ENCODE measurements at places on chromosomes 11 and 22. TPM values are rescaled to one million over a fixed set of nuclear protein-coding genes. Genes with fewer than 3 reads are reported as not detected.

The LRRC32 gene
- total RNA-seq = 0.06 TPM

The PARVG gene
- not detected for total RNA-seq

The SEPTIN3 gene
- total RNA-seq = not detected

The MMP27 gene
- total RNA-seq = not detected

The IFTAP gene
- 17.6 TPM for total RNA-seq

The LIF gene
- 23.1 TPM for total RNA-seq

The CPT1B gene
- total RNA-seq = 9.4 TPM

The C11orf42 gene
- not detected for total RNA-seq

The BDNF gene
- 3.1 TPM for total RNA-seq

DNA sequence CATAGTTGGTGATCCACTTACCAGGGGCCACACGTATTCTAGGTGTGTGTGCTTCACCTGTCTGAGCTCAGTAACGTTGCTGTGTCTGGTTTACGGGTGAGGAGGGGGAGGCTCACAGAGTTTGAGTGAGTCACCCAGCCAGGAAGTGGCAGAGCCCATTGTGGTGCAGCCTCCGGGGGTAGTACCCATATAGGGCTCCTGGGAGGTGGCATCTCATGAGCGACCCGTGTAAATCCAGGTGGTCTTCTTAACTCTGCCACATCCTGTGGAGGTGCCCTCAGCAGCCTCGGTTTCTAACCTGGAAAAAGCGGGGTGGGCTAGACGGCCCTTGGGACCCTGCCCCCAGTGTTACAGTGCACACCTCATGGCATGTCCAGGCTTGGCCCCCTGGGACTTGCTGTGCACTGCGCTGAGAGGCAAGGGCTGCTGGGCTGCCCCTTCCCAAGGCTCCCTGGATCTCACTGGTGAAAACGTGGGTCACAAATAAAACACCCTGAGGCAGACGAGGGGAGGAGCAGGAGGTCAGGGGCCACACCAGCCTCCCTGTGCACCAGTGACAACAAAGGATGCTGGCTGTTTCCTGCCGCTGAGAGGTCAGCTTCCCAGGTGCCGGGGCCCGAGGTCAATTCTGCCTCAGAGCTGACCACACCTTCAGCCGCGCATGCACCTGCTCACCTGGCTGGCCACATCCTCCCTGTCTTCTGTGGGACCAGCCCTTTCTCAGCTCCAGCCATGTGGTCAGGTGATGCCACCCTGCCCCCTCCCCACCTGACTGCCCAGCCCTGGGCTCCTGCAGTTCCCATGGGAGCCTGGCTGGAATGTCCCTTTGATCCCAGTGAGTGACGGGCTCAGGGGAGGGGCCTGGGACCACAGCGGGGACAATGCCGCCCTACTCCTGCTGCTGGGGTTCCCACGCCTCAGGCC, 305.1 kb downstream of the CTTN start:
- no peak for DNase-seq

DNA sequence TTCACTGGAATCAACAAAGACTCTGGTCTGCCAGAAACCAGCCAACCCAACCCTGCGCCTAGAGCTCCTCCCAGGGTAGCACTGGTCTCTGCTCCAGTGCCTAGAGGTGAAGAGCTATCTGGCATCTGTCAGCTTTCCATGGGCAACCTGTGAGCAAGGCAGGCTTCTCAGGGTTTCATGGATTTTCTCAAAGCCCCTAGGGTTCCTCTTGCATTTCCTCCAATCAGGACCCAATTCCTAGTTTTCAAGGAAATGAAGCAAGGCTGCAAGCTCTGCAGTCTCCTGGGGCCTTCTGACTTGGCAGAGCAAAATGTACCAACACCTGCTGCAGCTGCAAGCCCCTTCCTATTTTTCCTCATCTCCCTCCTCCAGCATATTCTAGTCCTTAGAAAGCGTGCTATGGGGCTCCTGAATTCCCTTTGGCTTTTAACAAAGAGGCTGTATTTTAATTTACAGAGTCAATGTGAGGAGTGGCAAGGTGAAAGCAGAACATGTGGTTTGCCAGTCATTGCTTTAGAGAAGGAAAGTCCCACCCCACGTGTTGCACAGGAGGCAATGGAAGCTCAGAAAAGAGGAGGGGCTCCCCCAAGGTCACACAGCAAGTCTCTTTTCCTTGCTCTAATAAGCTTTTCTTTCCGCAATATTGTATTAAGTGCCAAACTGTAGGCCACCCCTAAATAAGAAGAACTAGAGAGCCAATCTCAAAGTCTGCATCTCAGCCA, 33.0 kb upstream of the RIC3 start:
- no peak for DNase-seq

DNA sequence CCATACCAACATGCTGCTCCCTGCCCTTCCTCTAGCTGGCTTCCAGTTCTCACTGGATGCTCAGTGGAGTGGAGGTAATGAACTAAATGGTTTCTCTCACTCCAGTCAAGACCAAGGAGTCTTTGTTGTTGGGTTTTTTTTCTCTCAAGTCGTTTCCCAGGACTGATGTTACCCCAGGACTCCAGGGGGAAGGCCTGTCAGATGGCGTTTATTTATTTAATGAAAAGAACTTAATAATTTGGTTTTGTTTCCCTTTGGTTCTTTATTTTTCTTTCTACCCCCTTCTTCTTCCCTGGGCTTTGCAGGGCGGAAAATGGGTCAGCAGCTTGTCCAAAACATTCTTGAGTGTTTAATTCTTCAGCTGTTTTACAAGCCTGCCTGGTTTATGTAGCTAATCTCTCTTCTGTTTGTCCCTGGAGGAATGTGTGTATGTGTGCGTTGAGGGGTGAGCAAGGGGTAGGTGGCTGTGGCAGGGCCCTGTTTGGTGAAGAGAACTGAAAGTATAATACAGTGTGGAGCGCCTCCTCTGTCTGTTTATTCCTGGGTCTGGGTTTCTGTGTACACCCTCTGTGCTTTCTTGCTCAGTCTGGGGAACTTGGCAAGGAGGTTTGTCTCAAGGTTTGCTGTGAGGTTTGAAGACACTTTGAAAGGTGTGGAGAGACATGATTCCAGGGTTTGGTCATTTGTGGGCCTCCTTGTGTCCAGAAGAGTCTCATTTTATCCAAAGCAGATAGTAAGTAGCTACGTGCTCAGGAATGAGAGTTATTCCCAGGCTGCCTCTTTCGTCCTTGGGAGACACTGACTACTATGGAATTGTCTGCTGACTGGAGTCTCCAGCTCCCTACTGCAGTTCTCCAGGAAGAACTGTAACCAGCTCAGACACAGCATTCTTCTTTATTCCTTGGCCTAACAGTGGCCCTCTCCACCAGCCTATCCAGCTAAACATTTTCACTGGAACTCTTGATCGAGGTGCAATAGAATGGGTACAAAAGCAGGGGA, 175.5 kb downstream of the ADAMTS15 start:
- no peak for DNase-seq

DNA sequence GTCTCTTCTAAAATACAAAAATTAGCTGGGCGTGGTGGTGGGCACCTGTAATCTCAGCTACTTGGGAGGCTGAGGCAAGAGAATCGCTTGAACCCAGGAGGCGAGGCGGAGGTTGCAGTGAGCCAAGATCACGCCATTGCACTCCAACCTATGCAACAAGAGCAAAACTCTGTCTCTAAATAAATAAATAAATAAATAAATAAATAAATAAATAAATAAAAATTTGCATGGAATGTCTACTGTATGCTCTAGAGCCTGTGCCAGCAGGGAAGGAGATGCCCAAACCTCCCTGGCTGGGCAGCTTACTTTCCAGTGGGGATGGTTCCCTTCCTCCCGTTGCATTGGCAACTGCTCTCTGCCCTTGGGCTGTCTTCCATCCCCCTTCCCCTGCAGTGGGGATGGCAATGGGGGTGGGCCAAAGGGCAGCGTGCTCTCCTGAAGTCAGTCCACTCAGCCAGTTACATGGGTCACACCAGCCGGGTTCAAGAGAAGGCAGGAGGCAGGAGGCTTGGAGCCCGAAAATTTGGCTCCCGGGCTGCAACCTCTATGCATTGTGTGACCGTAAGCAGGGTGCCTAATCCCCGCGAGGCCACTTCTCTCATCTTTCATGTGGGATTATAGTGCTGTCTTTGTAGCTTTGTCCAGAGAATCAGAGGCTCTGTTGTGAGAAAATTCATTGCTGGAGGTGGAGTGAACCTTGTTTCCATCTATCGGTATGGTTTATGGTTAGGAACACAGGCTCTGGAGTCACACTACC, 1.4 kb upstream of the LRRC10B start:
- no peak for DNase-seq

- no peak for DNase-seq
These were observed 1.3 kb downstream of the UNC93B1 start for GRCh38 chr11:68002575-68002937.

GRCh38 chr11:11798586-11799438, 43.0 kb upstream of the USP47 start:
- DNase-seq = peak; percentile 54

- DNase-seq = no peak
These were observed 58.0 kb downstream of the ARFGAP3 start for GRCh38 chr22:42799061-42799460.

DNA sequence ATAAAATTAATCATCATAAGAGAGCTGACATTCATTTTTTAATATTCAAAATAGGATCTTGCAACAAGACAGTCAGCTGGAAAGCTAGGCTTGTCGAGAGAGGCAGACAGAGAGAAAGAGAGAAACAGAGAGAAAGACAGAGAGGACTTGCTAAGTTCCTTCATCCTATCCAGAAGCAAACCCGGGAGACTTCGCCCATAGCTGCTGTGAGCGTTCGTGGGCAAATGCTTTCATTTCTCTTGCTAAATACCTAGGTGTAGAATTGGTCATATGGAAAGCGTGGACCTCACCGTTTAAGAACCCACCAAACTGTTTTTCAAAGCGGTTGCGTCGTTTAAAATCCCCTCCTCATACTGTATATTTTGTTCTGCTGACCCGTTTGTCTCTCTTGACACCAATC, 25.3 kb upstream of the KRTAP5-6 start:
- no peak for DNase-seq

- no peak for DNase-seq
These were observed 4.5 kb upstream of the MYRF start for GRCh38 chr11:61747967-61748285.

DNA sequence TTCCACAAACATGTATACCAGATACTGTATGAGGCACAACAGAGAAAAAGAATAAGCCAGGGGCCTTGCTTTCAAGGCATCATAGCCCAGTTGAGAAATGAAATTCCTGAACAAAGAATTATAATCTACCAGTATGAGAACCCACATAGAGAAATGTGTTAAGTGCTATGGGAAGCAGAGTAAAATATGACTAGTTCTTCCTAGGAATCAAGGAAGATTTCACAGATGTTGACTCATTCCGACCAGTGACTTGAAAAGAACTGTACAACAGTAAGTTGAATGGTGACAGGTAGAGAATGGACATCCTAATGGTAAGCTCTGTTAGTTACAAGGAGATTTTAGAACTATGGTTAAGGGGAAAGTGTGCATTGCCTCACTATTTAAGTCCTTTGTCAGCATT, 102.6 kb downstream of the TRIM44 start:
- peak; percentile 10 for DNase-seq

- peak; percentile 70 for DNase-seq
These were observed 108.4 kb downstream of the GGTLC2 start for GRCh38 chr22:22752556-22753477.

- no peak for DNase-seq
These were observed 388 bp downstream of the HINFP start for GRCh38 chr11:119121811-119122124.

DNA sequence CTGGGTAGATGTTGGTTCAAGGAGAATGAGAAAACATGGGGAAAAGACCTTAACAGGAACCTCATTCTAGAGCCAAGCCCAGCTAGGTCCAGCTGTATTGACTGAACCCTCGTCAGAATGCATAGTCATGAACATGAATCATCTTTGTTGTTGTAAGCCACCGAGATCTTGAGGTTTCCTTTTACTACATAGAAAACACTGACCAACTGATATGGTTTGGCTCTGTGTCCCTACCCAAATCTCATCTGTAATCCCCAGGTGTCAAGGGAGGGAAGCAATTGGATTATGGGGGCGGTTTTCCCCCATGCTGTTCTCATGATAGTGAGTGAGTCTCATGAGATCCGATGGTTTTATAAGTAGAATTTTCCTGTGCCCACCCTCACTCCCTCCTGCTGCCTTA, 19.4 kb upstream of the PHOX2A start:
- DNase-seq = peak; percentile 58

DNA sequence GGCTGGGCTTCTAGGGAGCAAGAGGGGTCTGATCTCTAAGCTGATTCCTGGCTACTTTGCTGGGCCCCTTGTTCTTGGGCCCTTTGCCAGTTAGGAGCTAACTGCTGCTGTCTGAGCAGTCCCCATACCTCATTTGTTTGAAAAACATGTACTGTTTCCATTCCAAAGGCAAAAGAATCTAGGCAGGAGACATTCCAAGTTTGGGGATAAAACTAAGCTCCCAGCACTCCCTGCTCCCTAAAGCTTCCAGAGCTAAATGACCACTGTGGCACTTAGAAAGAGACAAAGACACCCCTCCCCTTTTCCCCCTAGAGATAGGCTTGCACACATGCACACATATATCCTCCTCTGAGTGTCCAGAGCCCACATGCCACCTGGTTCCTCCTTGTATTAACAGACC, 22.7 kb upstream of the RRM1 start:
- no peak for DNase-seq

- DNase-seq = peak; percentile 80
These were observed 125.0 kb upstream of the ARHGAP42 start for GRCh38 chr11:100562128-100562527.

DNA sequence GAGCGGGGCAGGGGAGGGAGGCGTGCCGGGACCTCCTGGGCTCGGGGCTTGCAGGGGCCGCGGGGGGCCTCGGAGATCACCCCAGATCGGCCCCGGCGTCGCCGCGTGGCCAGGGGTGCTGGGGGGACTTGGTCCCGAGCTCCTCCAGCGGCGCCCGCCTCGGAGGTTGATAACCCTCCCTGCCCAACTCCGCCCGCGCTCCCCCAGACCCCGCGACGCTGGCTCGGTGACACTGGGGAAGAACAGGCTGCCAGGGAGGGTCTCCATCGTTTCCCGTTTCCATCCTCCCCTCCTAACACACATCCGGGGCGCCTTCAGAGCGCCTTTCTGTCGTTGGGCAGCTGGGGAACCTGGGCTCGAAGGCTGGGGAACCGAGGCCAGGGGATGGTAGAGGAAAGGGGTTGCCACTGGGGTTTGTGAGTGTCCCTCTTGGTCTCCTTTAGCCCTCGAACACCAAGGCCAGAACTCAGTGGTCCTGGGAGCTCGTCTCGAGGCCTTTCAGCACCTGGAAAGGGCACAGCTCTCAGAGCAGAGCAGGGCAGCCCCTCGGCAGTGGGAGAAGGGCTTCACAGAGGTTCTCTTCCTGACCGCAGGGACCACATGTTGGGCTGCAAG, 431 bp downstream of the SLC37A2 start:
- peak; percentile 3 for DNase-seq

GRCh38 chr11:65131417-65131776, 2.9 kb downstream of the SYVN1 start:
- DNase-seq = no peak

GRCh38 chr22:37175414-37176281, 12.4 kb downstream of the C1QTNF6 start:
- DNase-seq = no peak

DNA sequence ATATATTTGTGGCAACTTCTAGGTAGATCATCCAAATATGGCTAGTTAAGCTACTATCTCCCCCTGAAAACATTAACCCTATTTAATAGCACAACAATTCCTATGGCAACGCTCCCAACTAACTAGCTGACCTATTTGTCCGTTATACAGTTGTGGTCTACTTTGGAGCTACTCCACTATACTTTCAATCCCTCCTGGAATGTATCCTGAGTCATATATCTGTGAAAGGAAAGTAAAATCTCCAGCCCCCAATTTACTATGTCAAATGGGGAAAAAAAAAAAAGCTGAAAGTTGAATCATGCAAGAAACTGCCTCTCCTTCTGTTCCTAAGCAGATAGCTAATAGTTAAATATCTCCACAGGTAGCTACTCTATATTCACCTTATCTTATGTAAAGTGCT, 128.5 kb downstream of the CD44 start:
- DNase-seq = peak; percentile 84

- peak; percentile 10 for DNase-seq
These were observed 85.2 kb downstream of the FLI1 start for GRCh38 chr11:128779036-128779435.
